Right lobe of liver (tissue), 6 donors: ENCODE measurements at places on chromosomes 5 and 9. TPM values are rescaled to one million over a fixed set of nuclear protein-coding genes. Genes with fewer than 3 reads are reported as not detected.

Gene WNK2
- 0.43 TPM for total RNA-seq

Gene SPINK4
- total RNA-seq = not detected

Gene TAF11L10
- not detected for total RNA-seq

Gene ALDH1A1
- 486 TPM for total RNA-seq

DNA sequence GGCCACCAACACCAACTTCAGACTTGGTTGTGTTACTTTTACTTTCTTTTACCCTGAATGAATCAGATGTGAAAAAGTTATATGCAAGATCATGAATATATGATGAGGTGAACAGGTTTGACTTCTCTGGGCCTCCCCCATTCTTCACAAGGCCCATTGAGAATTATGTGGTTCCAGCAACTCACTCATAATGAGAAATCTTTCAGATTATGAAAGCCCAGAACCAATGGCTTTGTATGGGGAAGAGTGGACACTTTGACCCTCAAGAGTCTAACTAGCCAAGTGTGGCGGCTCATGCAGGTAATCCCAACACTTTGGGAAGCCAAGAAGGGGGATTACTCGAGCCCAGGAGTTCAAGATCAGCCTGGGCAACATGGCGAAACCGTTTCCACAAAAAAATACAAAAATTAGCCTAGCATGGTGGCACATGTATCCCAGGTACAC lies 16.1 kb upstream of the LNPEP start:
- H3K36me3 ChIP-seq = no peaks in the 10 kb centered on the region
- H3K27ac ChIP-seq = no peak overlapping the region
- no peaks in the 10 kb centered on the region for H3K4me1 ChIP-seq
- no peak overlapping the region for H3K4me3 ChIP-seq
- H3K27me3 ChIP-seq = no peaks in the 10 kb centered on the region
- DNase-seq = no peak

DNA sequence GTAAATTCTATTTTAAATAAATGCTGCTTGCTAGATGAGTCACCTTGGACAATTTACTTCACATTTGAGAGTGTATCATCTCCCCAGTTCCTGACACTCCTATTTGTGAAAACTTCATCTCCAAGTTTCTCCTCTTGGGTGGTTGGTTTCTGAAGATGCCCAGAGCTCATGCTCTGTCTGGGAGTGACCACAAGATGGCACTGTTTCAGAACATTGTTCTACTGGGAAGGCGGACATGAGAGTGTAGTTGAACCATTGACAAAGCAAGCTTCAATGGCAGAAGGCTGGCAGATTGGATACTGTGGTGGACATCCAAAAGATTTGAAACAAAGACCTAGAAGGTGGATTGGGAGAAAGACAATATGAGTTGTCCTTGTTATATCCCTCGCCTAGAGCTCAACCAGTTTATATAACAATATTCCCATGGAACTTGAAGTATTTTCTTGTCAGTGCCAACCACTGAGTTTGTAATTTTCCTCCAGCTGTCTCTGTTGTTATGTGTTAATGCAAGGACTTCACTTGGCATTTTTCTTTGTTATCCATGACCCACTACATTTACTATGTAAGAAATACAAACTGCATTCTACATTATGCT lies 234.3 kb upstream of the ANKH start:
- H3K27me3 ChIP-seq = no peaks in the 10 kb centered on the region
- H3K4me1 ChIP-seq = no peaks in the 10 kb centered on the region
- no peaks in the 10 kb centered on the region for H3K36me3 ChIP-seq
- DNase-seq = no peak
- H3K4me3 ChIP-seq = no peak overlapping the region
- no peak overlapping the region for H3K27ac ChIP-seq

GRCh38 chr9:27990524-27990923 lies 417.2 kb upstream of the C9orf72 start:
- no peak for DNase-seq
- no peak overlapping the region for H3K27ac ChIP-seq
- no peaks in the 10 kb centered on the region for H3K4me1 ChIP-seq
- H3K27me3 ChIP-seq = no peaks in the 10 kb centered on the region
- H3K4me3 ChIP-seq = no peak overlapping the region

GRCh38 chr5:175603987-175604739 lies 53.7 kb upstream of the HRH2 start:
- H3K4me3 ChIP-seq = no peak overlapping the region
- DNase-seq = no peak
- no peak overlapping the region for H3K27ac ChIP-seq
- no peaks in the 10 kb centered on the region for H3K36me3 ChIP-seq
- no peaks in the 10 kb centered on the region for H3K27me3 ChIP-seq
- no peaks in the 10 kb centered on the region for H3K4me1 ChIP-seq

DNA sequence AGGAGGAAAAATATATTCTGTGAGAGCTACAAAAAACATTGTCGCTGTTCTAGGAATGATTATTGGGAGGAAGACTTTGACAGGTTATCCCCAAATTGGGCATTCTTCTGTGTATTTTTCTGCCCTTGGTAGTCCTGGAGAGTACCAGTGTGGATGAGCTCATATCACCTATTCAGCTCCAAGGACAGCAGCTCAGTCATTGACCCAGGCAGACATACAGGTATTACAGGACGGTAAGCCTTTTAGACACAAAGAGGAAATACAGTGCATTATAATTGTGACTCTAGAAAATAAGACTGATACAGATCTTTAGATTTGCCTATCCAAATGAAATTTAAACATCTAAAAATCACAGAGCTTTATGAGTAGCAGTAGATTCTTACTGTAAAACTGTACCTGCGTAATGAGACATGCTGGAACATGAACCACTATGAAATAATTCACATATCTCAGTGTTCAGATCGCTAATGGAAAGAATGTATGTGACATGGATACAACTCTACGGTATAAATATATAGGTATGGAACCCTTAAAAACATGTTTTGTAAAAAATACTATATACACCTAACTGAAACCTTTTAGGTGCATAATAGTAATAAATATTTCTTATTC lies 56.0 kb downstream of the PLK2 start:
- H3K4me1 ChIP-seq = no peaks in the 10 kb centered on the region
- H3K27me3 ChIP-seq = no peaks in the 10 kb centered on the region
- H3K4me3 ChIP-seq = no peak overlapping the region
- no peak overlapping the region for H3K27ac ChIP-seq
- DNase-seq = no peak
- H3K36me3 ChIP-seq = no peaks in the 10 kb centered on the region

DNA sequence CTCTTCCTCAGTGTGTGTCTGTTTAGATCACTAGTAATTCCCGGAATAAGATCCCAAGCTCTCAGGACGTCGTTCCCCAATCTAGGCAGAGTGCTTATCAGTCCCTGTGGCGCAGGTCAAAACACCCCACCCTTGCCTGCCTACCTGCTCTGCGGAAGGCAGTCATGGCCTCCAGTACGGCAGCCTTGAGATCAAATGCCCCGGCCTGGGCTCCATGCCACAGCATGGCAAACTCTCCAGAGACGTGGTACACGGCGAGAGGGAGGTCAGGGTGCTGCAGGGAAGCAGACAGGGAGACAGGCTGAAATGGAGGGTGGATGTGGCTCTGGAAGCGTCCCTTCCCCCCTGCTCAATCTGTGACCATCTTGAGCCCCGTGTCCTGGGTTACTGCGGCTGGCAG lies 12.0 kb upstream of the HDHD3 start:
- no peaks in the 10 kb centered on the region for H3K27me3 ChIP-seq
- H3K4me1 ChIP-seq = no peaks in the 10 kb centered on the region
- no peak overlapping the region for H3K4me3 ChIP-seq
- no peaks in the 10 kb centered on the region for H3K36me3 ChIP-seq
- peak overlapping the region; percentile 7 for H3K27ac ChIP-seq

GRCh38 chr5:122310889-122311288 lies 1.1 kb upstream of the SNCAIP start:
- peaks cover 10% of the 10 kb centered on the region for H3K4me1 ChIP-seq
- H3K27ac ChIP-seq = no peak overlapping the region
- no peaks in the 10 kb centered on the region for H3K27me3 ChIP-seq
- DNase-seq = no peak
- H3K36me3 ChIP-seq = no peaks in the 10 kb centered on the region

DNA sequence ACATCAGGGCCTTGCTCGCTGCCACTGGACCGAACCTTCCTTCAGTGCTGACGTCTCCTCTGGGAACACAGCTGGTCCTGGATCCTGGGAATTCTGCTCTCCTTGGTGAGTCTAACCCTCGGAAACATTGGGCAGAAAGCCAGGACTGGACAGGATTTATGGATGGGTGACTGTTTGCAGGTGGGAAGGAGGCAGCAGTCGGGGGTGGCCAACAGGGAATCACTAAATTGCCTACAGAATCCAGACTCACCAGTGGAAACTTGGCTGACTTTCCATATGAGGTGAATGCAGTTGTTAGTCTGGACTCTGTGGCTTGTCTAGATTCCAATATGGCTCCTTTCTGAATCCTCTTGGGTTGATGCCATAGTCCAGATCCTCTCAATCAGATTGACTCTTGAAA lies 203.1 kb downstream of the SAXO1 start:
- no peak overlapping the region for H3K4me3 ChIP-seq
- no peak for DNase-seq
- H3K4me1 ChIP-seq = no peaks in the 10 kb centered on the region
- H3K36me3 ChIP-seq = no peaks in the 10 kb centered on the region
- no peak overlapping the region for H3K27ac ChIP-seq
- no peaks in the 10 kb centered on the region for H3K27me3 ChIP-seq

GRCh38 chr5:1436036-1436435 lies 9.2 kb downstream of the SLC6A3 start:
- H3K36me3 ChIP-seq = no peaks in the 10 kb centered on the region

- H3K27me3 ChIP-seq = no peaks in the 10 kb centered on the region
- H3K4me1 ChIP-seq = no peaks in the 10 kb centered on the region
- H3K4me3 ChIP-seq = no peak overlapping the region
- no peaks in the 10 kb centered on the region for H3K36me3 ChIP-seq
- H3K27ac ChIP-seq = peak overlapping the region; percentile 55
Observed at GRCh38 chr5:142296914-142297417, 27.9 kb downstream of the SPRY4 start.
